Globus pallidus (tissue), 1 donor: ENCODE measurements at places on chromosomes 4 and X.

GRCh38 chr4:26749867-26750266, 110.8 kb upstream of the STIM2 start:
- no peak for DNase-seq

- DNase-seq, result no peak
Measured at GRCh38 chrX:109760209-109760921, 27.3 kb upstream of the ACSL4 start.

GRCh38 chr4:151173871-151174270, 74.4 kb downstream of the RPS3A start:
- no peak for DNase-seq

DNA sequence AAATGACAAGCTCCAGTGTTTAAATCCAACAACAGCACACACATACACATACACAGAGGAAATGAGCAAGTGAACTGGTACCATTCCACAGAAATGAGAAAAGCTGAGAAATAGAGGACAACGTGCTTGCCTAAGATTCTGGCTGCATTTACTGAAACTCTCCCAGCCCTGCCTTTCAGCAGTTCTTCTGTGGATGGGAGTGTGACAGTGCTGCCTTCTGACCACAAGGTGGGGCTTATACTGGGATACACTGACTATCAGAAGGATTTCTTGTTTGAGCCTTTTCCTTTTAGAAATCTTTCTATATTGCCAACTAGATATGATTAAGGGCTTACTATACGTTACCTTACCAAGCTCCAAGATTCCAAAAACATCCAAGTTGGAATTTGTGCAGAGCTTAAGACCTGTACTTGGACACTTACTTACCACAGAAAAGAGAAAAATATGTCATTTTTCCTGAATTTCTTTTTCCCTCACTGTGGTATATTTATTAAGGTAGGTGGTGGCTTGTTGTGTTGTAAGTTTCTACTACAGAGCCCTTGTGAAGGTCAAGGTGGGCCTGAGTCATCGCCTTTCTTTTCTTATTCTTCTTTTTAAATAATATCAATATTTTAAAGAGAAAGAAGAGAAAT, 10.7 kb upstream of the CXCL8 start:
- peak; percentile 51 for DNase-seq

- no peak for DNase-seq
Measured at GRCh38 chr4:37661772-37662171, 24.4 kb downstream of the RELL1 start.

- no peak for DNase-seq
Measured at GRCh38 chr4:122900314-122900713, 22.1 kb downstream of the NUDT6 start.
